ENCODE measurements at places on chromosomes 2 and 18.

DNA sequence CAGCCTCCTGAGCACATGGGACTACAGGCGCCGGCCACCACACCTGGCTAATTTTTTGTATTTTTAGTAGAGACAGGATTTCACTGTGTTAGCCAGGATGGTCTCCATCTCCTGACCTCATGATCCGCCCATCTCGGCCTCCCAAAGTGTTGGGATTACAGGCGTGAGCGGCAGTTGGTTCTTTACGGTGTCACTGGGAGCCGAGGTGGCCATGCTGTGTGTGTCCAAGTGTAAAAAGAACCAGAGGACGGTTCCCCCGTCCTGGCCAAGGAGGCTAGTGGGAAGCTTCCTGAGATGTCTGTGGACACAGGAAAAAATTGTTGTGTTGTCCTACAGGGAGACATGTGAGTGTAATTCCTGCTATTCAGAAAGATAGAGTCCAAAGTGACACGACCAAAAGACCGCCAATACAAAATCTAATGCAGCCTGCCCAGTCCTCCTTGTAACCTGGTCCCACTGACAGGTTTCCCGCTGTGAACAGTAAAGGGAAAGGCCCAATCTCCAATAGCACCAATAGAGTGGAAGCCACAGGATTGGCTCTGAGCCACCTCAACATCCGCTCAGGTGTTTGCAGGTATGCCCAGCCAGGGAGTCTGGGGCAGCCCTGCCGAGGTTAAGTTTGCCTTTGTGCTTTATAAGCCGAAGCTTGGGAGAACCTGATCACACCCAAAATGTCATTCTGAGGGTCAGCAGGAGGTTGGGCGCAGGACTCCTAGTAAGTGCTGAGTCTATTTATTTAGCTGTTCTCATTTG lies 40.6 kb downstream of the NCK2 start:
- no peak for DNase-seq

- DNase-seq = no peak
Measured at GRCh38 chr2:46273919-46274318, 23.3 kb upstream of the EPAS1 start.

DNA sequence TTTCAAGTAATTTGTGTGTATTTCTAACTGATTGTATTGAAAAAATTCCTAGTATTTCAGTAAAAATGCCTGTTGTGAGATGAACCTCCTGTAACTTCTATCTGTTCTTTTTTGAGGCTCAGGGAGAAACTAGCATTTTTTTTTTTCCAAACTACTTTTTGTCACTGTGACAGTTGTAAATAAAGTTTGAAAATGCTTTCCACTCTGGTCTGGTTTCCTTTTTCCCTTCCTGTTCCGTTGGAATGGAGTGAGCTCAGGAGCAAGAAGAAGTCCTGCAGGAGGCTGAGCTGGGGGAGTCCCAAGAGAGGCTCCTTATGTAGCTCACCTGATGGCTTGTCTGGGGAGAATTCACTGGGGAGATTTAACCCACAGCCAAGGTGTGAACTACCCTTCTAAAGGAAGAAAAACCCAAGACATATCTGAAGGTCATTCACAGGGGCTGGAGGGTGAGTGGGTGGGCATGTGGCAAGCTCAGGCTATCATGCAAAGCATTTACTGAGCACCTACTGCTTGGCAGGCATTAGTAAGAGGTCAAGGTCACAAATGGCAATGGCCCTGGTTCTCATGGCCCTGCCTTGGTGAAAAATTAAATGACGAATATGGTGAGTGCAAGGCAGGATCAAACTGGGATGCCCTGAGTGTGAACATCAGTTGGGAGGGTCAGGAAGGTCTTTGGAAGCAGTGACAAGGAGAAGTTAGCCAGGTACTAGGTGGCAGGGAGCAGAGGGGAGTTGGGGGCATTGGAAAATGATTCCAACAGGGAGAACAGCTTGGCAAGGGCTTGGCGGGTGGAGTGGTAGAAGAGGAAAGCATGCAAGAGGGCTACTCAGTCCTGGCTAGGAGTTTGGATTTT lies 28.7 kb downstream of the LBH start:
- DNase-seq = no peak

DNA sequence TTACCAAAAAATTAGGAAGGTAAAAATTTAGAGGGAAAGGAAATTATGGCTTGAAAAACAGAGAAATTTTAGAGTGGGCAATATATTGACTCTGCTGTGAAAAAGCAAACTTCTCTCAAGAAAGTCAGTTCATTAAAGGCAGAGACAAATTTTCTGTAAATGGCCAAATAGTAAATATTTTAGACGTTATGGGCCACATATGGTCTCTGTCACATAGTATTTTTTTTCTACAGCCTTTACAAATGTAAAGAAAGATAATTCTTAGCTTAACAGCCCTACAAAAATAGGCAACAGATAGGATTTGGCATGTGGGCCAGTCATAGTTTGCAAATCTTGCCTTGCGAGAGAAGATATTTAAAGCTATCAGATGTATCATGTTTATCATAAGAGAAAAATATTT lies 1750.4 kb downstream of the SUCLG1 start:
- no peak for DNase-seq

- DNase-seq = no peak
Measured at GRCh38 chr18:2618009-2618408, 37.5 kb upstream of the SMCHD1 start.

- DNase-seq = no peak
Measured at GRCh38 chr2:31212659-31213600, 4.4 kb downstream of the CAPN14 start.

Data from K562 (cell line).